ENCODE measurements at places on chromosomes 12 and 14. TPM values are rescaled to one million over a fixed set of nuclear protein-coding genes. Genes with fewer than 3 reads are reported as not detected.

The LLPH gene
- 17.1 TPM for total RNA-seq

The NID2 gene
- 92.6 TPM for total RNA-seq

The BEST3 gene
- total RNA-seq = not detected

The TSPAN31 gene
- 38.2 TPM for total RNA-seq

The GALNT8 gene
- 0.70 TPM for total RNA-seq

The MYO1H gene
- total RNA-seq = not detected

The NFATC4 gene
- 187 TPM for total RNA-seq

The LRFN5 gene
- total RNA-seq = 5.1 TPM

The ZFYVE1 gene
- 7.9 TPM for total RNA-seq

The SERPINA9 gene
- not detected for total RNA-seq

The LRIG3 gene
- total RNA-seq = 42.0 TPM

The ZNF705A gene
- not detected for total RNA-seq

All from uterus (tissue), 4 donors.